ENCODE measurements at places on chromosomes 4 and X. TPM values are rescaled to one million over a fixed set of nuclear protein-coding genes. Genes with fewer than 3 reads are reported as not detected.

CFI gene
- total RNA-seq: 1.6 TPM

PGAM4 gene
- not detected for total RNA-seq

GYPB gene
- not detected for total RNA-seq

RAB40A gene
- 0.53 TPM for total RNA-seq

MMRN1 gene
- total RNA-seq: 1.4 TPM

SPARCL1 gene
- total RNA-seq: 0.17 TPM

RBPJ gene
- 123 TPM for total RNA-seq

CT45A2 gene
- not detected for total RNA-seq

JCHAIN gene
- total RNA-seq: 0.13 TPM

NPY1R gene
- total RNA-seq: 33.2 TPM

DHX15 gene
- 114 TPM for total RNA-seq

PLXNA3 gene
- 58.3 TPM for total RNA-seq

DOK7 gene
- 0.20 TPM for total RNA-seq

LRIT3 gene
- 0.03 TPM for total RNA-seq

CLIC2 gene
- total RNA-seq: 0.78 TPM

MAGEA8 gene
- not detected for total RNA-seq

SSX3 gene
- total RNA-seq: not detected

PDE6B gene
- total RNA-seq: 0.39 TPM

CLDN34 gene
- not detected for total RNA-seq

SYTL4 gene
- 4.1 TPM for total RNA-seq

CCNA2 gene
- 5.1 TPM for total RNA-seq

MAGEA9 gene
- total RNA-seq: not detected

SYTL5 gene
- total RNA-seq: 2.2 TPM

PLS3 gene
- total RNA-seq: 345 TPM

FGFRL1 gene
- 29.3 TPM for total RNA-seq

FAM47C gene
- not detected for total RNA-seq

PLAC1 gene
- total RNA-seq: not detected

FBXW7 gene
- 45.1 TPM for total RNA-seq

NUP62CL gene
- total RNA-seq: not detected

KLHL2 gene
- total RNA-seq: 27.0 TPM

GLUD2 gene
- total RNA-seq: 1.7 TPM

KLB gene
- total RNA-seq: 0.07 TPM

TSPAN6 gene
- total RNA-seq: 36.5 TPM

CT47B1 gene
- not detected for total RNA-seq

NSG1 gene
- total RNA-seq: 0.72 TPM

BTK gene
- total RNA-seq: not detected

ADGRG2 gene
- total RNA-seq: 0.07 TPM

GIMD1 gene
- total RNA-seq: not detected

PCDH18 gene
- 119 TPM for total RNA-seq

PAGE5 gene
- not detected for total RNA-seq

ZFX gene
- total RNA-seq: 38.7 TPM

MTNR1A gene
- total RNA-seq: not detected

CPE gene
- total RNA-seq: 101 TPM

HPRT1 gene
- 19.7 TPM for total RNA-seq

IL13RA2 gene
- total RNA-seq: 102 TPM

TAF7L gene
- 0.20 TPM for total RNA-seq

RBMXL3 gene
- total RNA-seq: not detected

TEX13D gene
- total RNA-seq: not detected

HTRA3 gene
- total RNA-seq: 5.4 TPM

P2RY4 gene
- total RNA-seq: 0.13 TPM

PNCK gene
- total RNA-seq: 3.1 TPM

ALB gene
- not detected for total RNA-seq

GAGE12H gene
- not detected for total RNA-seq

EXOC1L gene
- not detected for total RNA-seq

UGT2B17 gene
- not detected for total RNA-seq

F11 gene
- not detected for total RNA-seq

BEX3 gene
- 275 TPM for total RNA-seq

CHRDL1 gene
- total RNA-seq: 0.03 TPM
